ACHN (cell line): ENCODE measurements at places on chromosomes 3 and 15.

DNA sequence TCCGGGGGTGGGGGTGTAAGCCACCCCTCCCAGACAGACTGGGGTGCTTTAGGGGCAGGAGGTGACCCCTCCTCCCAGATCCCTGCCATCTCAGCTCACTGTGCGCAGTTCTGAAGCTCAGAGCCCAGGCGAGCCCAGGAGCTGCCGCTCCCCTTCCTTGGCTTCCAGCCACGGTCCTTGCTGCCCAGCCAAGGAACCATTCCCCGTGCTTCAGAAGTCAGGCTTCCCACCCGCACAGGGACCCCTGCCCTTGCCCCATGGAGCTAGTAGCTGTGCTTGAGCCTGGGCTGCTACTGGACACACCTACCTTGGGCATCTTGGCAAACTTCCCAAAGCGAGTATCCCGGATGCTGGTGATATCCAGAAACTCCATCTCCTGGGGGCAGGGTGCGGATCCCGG, 4.8 kb downstream of the PLCB2 start:
- no peak for DNase-seq

DNA sequence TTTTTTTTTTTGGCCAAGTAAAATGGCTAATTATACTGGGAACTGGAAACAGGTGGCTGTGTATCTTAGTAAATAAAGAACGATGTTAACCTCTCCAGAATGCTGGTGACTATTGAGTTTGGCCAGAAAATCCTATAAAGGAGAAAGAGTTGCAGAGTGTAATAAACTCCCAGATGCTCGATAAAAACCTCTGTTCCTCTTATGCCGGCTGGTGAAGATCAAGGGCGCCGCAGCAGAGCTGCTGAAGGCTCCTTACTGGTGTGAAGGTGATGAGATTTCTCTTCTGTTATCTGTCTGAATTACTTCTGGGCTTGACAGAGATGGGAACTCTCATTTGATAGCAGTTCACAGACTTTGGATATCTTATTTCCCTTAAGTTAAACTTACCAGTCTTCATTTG, 104.6 kb downstream of the PTPRG start:
- no peak for DNase-seq

DNA sequence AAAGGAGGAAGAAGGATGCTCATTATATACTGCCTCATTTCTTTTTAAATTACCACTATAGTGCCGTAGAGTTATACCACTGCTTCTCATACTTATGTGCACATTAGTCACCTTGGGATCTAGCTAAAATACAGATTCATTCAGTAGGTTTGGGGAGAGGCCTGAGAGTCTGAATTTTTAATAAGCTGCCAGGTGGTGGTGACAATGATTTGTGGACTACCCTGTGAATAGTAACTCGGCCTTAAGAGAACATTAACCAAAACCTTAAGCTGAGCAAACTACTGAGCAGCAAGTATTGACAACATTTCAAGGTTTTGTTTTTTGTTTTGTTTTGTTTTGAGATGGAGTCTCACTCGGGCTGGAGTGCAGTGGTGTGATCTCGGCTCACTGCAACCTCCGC, 19.8 kb downstream of the UBA5 start:
- peak; percentile 1 for DNase-seq

GRCh38 chr15:40439960-40440742, 602 bp upstream of the BAHD1 start:
- peak; percentile 41 for DNase-seq

DNA sequence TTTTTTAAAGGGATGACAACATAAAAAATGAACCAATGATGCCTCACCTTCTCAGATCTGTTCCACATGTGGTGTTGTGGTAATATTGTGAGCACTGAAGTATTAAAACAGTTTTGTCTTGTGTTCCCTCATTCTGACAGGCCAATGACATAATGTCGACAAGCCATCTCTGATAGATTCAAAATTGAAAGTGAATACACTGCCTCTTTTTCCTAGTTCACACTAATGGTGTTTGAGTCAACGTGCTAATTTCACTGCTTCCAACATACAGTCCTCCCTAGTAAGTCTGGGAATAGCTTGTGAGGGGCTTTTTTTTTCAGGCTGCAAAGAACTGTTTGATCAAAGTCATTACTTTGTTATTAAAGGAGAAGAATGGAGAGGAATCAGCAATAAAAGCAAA, 82.8 kb downstream of the ROBO2 start:
- no peak for DNase-seq

DNA sequence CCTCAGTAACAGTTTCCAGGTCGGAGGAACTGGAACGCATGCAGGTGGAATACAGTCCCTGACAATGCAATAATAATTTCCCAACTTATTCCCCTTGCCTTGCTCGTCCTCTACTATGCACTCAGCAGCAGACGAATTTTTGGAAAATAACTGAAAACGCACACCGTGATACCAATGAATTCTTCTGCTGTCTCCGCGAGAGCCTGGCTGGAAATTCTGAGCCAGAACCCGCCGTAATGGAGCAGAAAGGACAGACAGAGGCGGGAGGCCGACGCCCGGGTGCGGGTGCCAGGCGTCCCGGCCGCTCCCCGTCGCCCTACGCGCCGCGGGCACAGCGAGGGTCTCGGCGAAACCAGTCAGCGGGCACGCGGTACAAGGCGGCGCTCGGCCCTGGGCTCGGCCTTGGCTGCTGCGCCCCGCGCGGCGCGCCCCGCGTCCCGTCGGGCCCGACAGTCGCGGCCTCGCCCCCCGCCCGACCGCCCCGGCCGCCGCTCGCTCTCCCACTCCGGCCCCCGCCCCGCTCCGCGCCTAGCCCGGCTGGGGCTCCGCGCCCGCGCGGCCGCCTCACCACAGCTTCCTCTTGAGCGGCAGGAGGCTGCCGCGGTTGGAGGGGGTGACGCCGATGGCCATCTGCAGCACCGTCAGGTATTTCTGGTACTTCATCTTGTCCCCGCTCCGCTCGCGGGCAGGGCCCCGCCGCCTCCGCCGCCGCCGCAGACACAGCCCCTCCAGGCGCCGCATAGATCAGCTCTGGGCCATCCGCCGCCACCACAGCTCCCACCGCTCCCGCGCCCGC, 114.5 kb upstream of the GOLGA8J start:
- DNase-seq = no peak

GRCh38 chr3:126873416-126873815, 109.5 kb upstream of the PLXNA1 start:
- no peak for DNase-seq

GRCh38 chr15:93037820-93038705, 50.9 kb downstream of the RGMA start:
- no peak for DNase-seq

- DNase-seq = no peak
These were observed 6.3 kb downstream of the ABCC5 start for GRCh38 chr3:184011230-184011876.
